Stimulated activated naive B cell treated with anti-CD40 and anti-IgM and Interleukin-4, amounts not matched to agents 10 μg/mL and 1 μg/mL and 100 μg/mL, for 72 hours (primary cell): ENCODE measurements at places on chromosomes 7 and 10.

- DNase-seq, result no peak
Observed at GRCh38 chr7:103418241-103418640, 27.8 kb downstream of the SLC26A5 start.

- DNase-seq, result no peak
Observed at GRCh38 chr7:42479816-42480633, 243.0 kb upstream of the GLI3 start.

GRCh38 chr7:146636033-146636356 lies 519.4 kb downstream of the CNTNAP2 start:
- no peak for DNase-seq

GRCh38 chr10:32437334-32437733 lies 8.6 kb upstream of the CCDC7 start:
- no peak for DNase-seq

DNA sequence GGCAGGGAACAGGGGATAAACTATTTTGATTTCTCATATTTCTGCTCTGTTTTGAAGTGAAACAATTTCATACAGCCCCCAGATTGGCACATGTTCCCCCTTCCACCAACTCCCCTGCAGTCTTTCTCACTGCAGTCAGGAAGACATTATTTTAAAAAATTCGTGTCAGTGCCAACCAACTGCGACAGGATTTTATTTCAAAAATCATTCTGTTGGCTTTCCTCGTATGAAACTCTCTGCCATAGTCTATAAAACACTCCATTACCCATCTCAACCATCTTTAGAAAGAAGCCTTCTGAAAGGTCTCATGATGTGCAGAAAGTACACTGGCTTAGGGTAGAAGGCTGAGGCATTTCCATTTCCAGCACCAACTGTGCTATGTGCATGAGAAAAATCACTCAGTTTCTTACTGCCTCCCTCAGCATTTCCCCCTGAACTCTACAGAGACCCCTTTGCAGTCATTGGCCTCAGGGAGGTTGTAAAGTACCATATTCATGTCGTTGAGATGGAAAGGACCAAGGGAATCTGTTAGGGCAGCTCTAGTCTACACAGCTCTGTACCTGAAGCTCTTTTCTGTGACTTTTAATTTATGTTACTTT lies 46.9 kb downstream of the STEAP1B start:
- DNase-seq, result no peak

DNA sequence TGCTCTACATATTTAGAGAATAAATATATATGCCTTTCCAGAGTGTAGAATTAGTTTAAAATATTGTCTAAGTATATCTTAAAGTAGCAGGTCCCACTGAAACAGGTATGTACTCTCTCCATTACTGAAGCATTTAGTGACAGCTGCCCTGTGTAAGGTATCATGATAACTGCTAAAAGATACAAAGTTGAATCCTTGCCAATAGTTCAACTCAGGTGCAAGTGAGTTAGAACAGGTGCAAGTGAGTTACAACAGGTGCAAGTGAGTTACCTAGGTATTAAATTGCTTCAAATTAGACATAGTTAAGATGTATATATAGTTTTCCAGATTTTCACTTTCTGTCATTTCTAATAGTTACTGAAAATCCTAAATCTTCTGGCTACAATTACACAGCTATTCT lies 119.1 kb downstream of the CNOT4 start:
- no peak for DNase-seq

DNA sequence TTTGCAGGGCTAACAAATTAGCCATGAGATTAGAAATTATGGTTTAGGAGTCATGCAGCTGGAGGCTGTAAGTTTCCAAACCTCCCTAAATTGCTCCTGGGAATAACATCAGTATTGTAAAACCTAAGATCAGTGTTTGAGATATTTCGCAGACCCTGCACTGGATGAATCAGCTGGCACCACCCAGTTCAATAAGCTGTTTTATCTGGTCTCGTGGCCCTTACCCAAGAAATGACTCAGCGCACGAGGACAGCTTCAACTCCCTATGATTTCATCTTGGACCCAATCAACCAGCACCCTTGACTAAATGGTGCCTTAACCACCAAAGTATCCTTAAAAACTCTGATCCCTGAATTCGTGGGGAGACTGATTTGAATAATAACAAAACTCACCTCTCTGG lies 482.0 kb upstream of the PCDH15 start:
- no peak for DNase-seq

DNA sequence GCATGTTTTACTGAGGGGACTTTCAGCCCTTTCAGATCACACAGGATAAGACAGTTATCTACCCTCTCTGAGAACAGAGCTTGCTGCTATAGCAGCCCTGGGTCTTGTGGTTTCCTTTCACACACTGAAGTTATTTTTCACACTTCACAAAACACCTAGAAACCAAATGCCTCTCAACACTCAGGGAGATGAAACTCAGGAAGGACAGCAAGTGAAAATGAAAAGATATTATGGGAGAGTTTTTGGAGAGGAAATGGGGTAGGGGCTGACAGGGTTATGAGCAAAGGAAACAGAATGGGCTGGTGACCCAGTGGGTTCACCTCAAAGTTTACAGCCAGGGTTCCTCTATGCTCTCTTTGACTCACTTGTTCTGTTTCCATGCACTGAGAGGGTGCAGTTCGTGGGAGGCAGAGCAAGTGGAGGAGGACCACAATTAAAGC lies 17.0 kb upstream of the GIMAP2 start:
- no peak for DNase-seq

DNA sequence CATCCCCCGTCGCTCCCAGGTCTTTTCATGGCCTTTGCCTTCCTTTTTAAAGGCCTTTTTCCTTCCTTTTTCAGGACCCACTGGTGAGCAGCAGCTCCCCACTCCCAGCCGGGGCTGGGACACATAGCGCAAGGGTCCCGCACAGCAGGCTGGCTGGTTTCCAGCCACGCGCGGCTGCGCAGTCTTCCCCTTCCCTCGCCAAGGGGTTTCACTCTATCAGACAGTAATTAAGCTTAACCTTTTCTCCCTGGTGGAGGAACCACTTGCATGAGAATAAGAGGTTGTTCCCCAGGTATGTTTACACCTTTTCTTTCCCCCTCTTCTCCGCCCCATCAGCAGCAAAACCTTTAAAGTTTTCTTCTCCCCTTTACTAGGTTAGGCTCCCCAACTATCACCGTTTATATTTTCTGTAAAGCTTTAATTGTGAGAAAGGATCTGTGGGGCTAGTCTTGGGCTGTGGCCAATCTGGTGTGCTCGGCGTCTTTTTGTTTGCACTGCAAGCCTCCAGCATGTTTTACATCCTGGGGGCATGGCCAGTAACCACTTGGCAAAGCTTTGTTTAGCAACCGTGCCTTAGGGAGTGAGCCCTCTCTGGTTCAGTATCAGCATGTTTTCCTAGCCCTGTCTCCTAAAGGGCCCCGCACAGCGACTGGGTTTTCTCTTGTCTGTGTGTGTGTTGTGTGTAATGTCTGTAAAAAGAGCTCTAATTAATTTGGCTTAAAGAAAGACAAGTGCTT lies 219.6 kb downstream of the PHF14 start:
- no peak for DNase-seq

DNA sequence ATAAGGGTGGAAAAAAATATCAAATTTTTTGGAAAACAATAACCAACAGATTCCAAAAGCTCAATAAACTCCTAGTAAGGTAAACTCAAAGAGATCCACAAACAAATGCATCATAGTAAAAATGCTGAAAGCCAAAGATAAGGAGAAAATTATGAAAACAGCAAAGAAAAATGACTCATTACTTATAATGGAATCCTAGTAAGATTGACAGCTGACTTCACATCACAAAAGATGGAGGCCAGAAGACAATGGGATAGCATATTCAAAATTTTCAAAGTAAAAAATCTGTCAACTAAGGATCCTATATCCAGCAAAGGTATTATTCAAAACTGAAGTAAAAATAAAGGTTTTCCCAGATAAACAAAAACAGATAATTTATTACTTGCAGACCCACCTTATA lies 183.4 kb upstream of the VIPR2 start:
- no peak for DNase-seq

DNA sequence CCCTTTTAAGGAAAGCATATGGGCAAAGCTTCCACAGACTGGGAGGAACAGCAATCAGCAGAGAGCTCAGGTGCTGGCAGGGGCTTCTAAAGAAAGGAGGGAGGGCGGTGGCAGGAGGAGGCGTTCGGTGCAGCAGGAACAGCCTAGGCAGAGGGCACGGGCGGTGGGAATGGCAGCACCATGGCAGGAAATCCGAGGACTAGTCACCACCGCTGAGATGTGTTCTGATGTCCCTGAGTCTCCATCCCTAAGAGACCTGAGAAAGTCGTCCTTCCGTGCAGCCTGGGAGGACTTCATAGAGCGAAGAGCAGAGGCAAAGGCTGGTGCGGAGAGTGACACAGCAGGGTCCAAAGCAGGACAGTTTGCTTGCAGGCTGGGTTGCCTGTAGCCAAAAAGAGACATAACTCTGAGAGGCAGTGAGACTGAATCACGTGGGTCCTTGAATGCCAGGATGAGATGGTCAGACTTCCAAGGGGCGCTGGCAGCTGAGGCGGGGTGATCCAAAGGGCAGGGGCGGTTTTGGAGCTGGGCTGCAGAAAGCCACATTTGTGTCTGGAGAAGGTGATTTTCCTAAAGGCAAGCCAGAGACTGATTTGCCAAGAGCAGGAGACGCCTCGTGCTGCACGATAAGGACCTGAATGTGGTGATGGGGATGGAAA lies 35.8 kb upstream of the GRID1 start:
- DNase-seq, result no peak

GRCh38 chr7:156616269-156617202 lies 24.0 kb upstream of the RNF32 start:
- peak; percentile 12 for DNase-seq

DNA sequence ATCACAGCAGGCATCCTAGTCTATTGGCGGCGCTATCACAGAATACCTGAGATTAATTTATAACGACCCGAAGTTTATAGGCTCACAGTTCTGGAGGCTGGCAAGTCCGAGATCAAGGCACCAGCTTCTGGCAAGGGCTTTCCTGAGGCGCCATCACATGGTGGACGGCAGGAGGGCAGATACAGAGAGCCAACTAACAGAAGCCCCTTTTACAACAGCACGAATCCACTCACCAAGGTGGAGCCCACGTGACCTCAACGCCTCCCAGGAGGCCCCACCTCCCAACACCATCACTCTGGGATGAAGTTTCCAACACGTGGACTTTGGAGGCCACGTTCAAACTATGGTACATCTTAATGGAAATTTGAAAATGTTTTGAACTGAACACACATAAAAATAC lies 255.3 kb downstream of the ELFN1 start:
- no peak for DNase-seq

GRCh38 chr10:133253361-133253955 lies 15.8 kb downstream of the VENTX start:
- no peak for DNase-seq

DNA sequence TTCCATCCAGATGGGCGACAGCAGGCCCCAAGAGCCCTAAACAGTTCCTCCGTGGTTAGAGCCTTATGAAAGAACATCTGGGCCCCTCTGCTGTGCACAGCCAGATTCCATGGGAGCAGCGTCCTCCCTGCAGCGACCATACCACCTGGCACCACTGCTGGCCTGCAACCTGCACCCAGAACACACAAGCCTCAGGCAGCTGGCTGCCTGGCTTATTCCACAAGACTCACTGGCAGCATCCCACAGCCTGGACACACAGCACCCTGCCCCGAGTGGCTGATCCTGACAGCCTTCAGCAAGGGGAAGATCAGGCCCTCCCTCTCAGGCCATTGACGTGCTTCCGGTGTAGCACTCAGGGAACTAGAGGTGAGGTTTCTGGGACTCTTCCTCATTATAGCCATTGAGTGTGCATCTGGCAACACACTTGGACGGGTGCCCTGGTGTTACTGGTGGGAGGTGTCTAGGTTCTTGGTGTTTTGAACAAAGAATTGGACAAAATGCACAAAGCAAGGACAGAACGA lies 33.7 kb upstream of the ERCC6 start:
- DNase-seq, result no peak

- DNase-seq, result no peak
Observed at GRCh38 chr10:98577578-98577977, 130.8 kb upstream of the HPS1 start.

- DNase-seq, result no peak
Observed at GRCh38 chr7:159271781-159272180, 127.1 kb upstream of the VIPR2 start.
